ENCODE measurements at places on chromosomes 13 and 19. TPM values are rescaled to one million over a fixed set of nuclear protein-coding genes. Genes with fewer than 3 reads are reported as not detected.

Gene TLE5
- total RNA-seq: 302 TPM

GRCh38 chr13:63773476-63773875, 2357.8 kb upstream of the PCDH20 start:
- H3K4me3 ChIP-seq: no peak overlapping the region
- DNase-seq: no peak
- no peaks in the 10 kb centered on the region for H3K27me3 ChIP-seq
- no peak overlapping the region for H3K27ac ChIP-seq
- no peaks in the 10 kb centered on the region for H3K36me3 ChIP-seq

DNA sequence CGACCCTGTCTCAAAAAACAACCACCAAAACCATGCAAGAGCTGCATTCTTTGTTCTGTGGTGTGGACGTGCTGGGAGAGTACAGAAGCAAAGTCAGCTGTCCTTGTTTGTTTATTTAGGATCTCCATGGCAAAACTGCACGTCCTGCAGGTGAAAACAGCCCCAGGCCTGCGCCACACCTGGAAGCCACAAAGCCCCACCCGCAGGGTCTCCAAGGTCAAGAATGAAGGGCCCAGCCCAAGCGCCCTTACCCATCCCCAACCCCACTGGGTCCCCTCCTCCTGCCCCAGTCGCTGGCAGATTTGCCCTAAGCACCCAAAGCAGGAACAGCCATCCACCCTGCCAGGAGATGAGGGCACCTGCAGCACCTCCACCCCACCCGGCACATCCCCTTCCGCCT, 10.5 kb downstream of the MBD3 start:
- H3K4me3 ChIP-seq: no peak overlapping the region
- no peak for DNase-seq
- no peaks in the 10 kb centered on the region for H3K27me3 ChIP-seq
- peaks cover 85% of the 10 kb centered on the region for H3K36me3 ChIP-seq
- H3K27ac ChIP-seq: no peak overlapping the region
- H3K4me1 ChIP-seq: no peaks in the 10 kb centered on the region

Gene SLC7A10
- 0.33 TPM for total RNA-seq

Gene HIPK4
- under 0.01 TPM for total RNA-seq

DNA sequence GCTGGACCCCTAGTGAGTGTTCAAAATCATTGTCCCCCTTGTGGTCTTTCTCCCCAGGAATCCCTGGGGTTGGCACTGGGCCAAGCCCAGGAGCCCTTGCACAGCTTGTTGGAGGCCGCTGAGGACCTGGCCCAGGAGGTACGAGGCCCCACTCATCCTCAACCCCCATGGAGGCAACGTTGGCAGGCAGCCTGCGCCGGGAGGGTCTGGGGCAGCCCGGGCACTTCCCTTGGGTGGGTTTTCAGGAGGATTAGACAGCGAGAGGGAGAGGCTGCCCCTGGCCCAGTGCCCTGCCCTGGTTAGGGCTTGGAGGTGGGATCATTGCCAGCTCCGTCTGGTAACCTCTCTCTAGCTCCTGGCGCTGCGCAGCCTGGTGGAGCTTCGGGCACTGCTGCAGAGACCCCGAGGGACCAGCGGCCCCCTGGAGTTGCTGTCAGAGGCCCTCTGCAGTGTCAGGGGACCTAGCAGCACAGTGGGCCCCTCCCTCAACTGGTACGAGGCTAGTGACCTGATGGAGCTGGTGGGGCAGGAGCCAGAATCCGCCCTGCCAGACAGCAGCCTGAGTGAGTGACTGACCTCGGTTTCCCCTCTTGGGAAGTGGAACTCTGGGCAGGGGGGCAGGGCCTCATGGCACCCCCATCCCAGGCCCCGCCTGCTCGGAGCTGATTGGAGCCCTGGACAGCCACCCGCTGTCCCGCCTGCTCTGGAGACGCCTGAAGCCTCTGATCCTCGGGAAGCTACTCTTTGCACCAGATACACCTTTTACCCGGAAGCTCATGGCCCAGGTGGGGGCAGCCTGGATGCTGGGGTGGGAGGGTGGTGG, 3.0 kb downstream of the ABCA7 start:
- peaks cover 22% of the 10 kb centered on the region for H3K4me1 ChIP-seq
- H3K4me3 ChIP-seq: no peak overlapping the region
- DNase-seq: no peak
- H3K27ac ChIP-seq: no peak overlapping the region
- H3K36me3 ChIP-seq: peaks cover 48% of the 10 kb centered on the region
- no peaks in the 10 kb centered on the region for H3K27me3 ChIP-seq

Gene JSRP1
- total RNA-seq: 0.90 TPM

DNA sequence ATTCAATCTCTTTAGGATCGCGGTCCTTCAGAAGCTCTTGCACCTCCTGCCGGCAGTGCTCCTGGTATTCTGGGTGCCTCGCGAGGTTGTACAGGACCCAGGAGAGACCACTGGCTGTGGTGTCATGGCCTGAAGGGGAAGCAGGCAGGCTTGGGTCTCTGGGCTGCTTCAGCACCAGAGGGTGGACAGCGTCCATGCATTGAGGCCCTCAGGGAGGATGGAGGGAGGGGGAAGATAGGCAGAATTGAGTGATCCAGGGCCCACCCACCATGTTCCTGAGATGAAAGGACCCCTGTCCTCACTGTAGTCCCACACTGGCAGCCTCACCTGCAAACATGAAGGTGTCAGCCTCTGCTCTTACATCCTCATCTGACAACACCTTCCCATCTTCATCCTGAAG, 17.9 kb upstream of the OR10H5 start:
- H3K36me3 ChIP-seq: no peaks in the 10 kb centered on the region
- H3K4me3 ChIP-seq: no peak overlapping the region
- peak; percentile 9 for DNase-seq
- no peaks in the 10 kb centered on the region for H3K4me1 ChIP-seq
- H3K27ac ChIP-seq: no peak overlapping the region
- no peaks in the 10 kb centered on the region for H3K27me3 ChIP-seq

GRCh38 chr13:58080806-58081205, 449.3 kb downstream of the PCDH17 start:
- H3K4me3 ChIP-seq: no peak overlapping the region
- no peaks in the 10 kb centered on the region for H3K4me1 ChIP-seq
- H3K27ac ChIP-seq: no peak overlapping the region
- no peaks in the 10 kb centered on the region for H3K36me3 ChIP-seq
- H3K27me3 ChIP-seq: no peaks in the 10 kb centered on the region

DNA sequence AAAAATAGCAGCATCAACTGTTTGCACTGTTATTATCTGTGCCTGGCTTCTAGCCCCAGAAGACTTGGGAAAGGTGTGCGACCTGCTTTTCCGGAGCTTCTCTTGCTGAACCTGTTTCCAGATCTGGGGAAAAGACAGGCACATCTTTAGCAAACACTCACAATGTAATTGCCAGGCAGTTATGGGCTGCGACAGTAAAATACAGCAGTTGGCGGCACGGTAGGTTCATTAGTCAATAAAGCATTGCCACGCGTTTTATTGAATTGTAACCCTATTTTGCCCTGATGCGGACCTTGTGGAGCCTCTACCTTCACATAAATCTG, 223.7 kb upstream of the TSHZ3 start:
- H3K4me3 ChIP-seq: no peak overlapping the region
- no peaks in the 10 kb centered on the region for H3K27me3 ChIP-seq
- H3K36me3 ChIP-seq: no peaks in the 10 kb centered on the region

DNA sequence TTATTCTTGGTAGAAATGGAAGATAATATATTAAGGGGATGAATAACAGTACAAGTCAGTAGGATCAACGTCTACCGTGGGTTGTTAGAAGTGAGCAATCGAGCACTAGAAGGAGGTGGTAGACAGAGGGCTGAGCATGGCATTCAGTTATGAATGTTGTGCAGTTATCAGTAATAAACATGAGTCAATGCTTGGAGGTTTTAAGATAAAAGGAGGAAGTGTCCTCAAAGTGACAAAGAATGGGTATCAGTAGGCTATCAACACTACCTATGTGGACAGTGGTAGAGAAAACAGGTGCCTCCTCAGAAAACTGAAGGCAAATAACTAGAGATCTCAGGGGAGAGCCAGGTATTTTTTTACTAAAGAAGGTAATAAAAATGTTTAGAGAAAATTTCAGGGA, 1607.0 kb downstream of the PCDH9 start:
- no peak for DNase-seq
- H3K4me3 ChIP-seq: no peak overlapping the region
- no peak overlapping the region for H3K27ac ChIP-seq
- H3K27me3 ChIP-seq: no peaks in the 10 kb centered on the region
- no peaks in the 10 kb centered on the region for H3K36me3 ChIP-seq

DNA sequence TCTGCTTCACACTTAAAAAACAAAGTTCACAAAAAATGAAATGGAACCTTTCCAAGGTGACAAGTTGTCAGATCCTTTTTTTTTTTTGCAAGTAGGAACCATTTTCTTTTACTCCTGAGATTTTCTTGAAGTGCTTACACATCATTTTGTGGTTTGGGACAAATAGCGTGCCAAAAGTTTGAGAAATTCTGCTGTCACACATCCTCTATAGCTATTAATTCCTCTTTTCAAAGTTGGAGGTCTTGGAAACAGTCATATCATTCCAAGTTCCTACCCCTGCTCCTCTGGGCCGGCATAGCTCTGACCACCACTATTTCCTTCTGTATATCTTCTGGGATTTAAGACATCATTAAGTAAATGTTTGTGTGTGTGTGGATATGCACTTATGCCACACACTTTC, 421.6 kb upstream of the SLC10A2 start:
- no peak overlapping the region for H3K27ac ChIP-seq
- no peaks in the 10 kb centered on the region for H3K27me3 ChIP-seq
- no peak for DNase-seq
- no peaks in the 10 kb centered on the region for H3K36me3 ChIP-seq
- no peak overlapping the region for H3K4me3 ChIP-seq

GRCh38 chr13:93066187-93066586, 160.4 kb upstream of the GPC6 start:
- no peaks in the 10 kb centered on the region for H3K36me3 ChIP-seq
- H3K4me1 ChIP-seq: no peaks in the 10 kb centered on the region
- H3K27ac ChIP-seq: no peak overlapping the region
- H3K4me3 ChIP-seq: no peak overlapping the region
- no peaks in the 10 kb centered on the region for H3K27me3 ChIP-seq

Gene IGLON5
- not detected for total RNA-seq

Gene COMMD6
- 270 TPM for total RNA-seq

GRCh38 chr19:39183104-39183503, 13.7 kb upstream of the NCCRP1 start:
- H3K4me1 ChIP-seq: no peaks in the 10 kb centered on the region
- no peak for DNase-seq
- no peaks in the 10 kb centered on the region for H3K27me3 ChIP-seq
- H3K36me3 ChIP-seq: peaks cover 16% of the 10 kb centered on the region
- H3K27ac ChIP-seq: no peak overlapping the region

DNA sequence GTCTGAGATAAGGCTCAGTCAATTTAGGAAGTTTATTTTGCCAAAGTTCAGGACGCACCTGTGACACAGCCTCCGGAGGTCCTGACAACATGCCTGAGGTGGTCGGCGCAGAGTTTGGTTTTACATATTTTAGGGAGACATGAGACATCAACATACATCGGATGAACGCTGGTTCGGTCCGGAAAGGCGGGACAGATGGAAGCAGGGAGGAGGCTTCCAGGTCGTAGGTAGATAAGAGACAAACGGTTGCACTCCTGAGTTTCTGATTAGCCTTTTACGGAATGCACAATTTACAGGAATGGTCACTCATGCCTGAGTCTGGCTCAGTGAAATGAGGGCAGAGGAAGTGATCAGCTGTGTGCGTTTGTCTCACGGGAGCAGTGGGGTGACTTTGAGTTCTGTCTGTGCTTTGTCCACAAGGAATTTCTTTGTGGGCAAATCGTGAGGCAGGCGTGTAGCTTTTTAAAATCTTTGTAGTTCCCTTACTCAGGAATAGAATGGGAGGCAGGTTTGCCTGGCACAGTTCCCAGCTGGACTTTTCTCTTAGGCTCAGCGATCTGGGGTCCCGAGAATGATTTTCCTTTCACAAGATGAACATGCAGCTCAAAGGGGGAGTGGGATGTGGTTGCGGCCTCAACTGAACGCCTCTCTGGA, 36.2 kb downstream of the C13orf46 start:
- no peak for DNase-seq

Measured in thymus (tissue), 14 donors.